ENCODE measurements at places on chromosomes 1 and 21. TPM values are rescaled to one million over a fixed set of nuclear protein-coding genes. Genes with fewer than 3 reads are reported as not detected.
A peak's percentile ranks its signal among the peaks of the same experiment; 100 is the strongest.

Gene NUP210L
- 0.09 TPM for total RNA-seq

Gene MASP2
- not detected for total RNA-seq

Gene COL9A2
- total RNA-seq: 1.2 TPM

Gene PRDM16
- not detected for total RNA-seq

Gene IRF6
- total RNA-seq: 2.4 TPM

Gene DENND2C
- 2.9 TPM for total RNA-seq

Gene AUNIP
- total RNA-seq: 2.0 TPM

Gene SCAF4
- total RNA-seq: 5.3 TPM

Gene GOLT1A
- total RNA-seq: not detected

Gene PLEKHG5
- 50.9 TPM for total RNA-seq

Gene ACTRT2
- total RNA-seq: not detected

Gene AK5
- 40.3 TPM for total RNA-seq

Gene SPRR5
- total RNA-seq: not detected

Gene RAB3B
- total RNA-seq: 1.0 TPM

- DNase-seq: no peak
Observed at GRCh38 chr1:116322752-116323405, 50.2 kb upstream of the ATP1A1 start.

- DNase-seq: no peak
Observed at GRCh38 chr1:31905681-31906080, 32.5 kb downstream of the PTP4A2 start.

DNA sequence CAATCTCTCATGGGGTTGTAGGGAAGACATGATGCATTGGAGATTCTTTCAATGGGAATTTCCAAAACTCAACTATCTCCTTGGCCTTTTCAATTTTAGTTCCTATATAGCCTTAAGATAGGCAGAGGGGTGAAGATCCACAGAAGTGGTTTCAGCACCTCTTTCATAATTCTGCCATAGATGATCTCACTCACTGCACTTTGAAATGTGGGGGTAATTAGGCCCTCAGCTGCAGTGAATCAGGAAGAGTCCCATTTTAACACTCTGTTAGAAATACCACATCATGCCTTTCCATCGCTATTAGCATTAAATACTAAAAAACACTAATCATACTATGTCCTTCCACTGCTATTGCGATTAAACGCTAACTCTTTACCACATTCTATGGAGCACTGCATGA is 25.1 kb upstream of the EEIG2 start:
- DNase-seq: no peak

DNA sequence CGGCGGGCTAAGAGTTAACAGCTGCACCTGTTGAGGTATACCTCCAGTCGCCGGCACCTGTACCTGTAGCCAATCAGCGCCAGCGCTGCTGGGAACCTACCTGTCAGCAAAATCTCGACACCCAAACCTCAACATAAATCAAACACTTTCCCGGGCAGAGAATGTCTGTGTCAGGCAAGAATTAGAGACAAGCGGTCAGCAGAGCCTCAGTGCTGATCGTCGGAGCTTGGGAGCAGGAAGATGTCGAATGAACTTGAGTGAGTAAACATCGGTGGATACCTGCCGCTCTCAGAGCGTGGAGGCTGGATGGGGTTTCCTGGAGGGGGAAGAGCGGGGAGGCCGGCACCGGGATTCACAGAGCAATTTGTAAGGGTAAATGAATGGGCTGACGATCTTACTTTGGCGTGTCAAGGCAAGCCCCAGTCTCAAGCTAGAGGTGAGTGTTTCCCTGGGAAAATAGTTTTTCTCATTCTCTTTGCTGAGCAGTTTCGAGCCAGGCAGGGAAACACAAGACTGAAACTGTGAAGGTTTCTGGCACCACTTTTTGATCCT is at the start of gene GRHL3:
Gene GRHL3, plus strand, starts transcription at position 46 of the 552 bp plus-strand sequence. Its CDS starts 195 bp downstream, at position 241.
- DNase-seq: no peak

- DNase-seq: no peak
Observed at GRCh38 chr1:54271341-54271740, 71.4 kb downstream of the MRPL37 start.

GRCh38 chr1:201181726-201182125 is 8.9 kb upstream of the IGFN1 start:
- DNase-seq: no peak

- no peak for DNase-seq
Observed at GRCh38 chr1:16391411-16391810, 24.4 kb downstream of the SZRD1 start.

DNA sequence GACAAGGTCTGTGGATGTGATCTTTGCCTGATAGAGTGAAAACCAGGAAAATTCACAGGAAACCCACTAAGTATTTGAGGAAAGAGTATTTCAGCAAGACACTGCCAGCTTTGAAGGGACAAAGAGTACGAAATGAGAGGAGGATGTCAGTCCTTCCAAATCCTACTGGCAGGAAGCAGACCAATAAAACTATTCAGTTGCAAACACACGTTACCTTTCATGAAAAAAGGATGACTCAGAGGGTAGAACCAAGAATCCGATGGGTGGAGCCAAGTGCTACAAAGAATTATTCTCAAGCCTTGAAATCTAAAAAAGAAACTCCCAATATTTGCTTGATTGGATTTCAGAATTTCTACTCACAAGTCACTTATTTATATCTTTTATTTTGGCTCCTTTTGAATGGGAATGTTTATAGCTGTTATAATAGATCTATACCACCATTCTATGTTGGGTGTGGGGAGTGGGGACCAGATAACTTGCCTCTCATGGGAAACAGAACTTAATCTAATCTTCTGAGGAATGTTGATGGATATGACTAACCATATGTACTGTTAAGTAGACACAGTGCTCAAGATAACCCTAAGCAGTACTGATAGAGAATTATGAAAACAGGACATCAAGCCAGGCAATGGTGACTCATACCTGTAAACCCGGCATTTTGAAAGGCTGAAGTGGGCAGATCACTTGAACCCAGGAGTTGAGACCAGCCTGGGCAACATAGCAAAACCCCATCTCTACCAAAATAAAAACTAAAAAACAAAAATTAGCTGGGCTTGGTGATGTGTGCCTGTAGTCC is 19.3 kb upstream of the HEATR1 start:
- DNase-seq: peak; percentile 8

DNA sequence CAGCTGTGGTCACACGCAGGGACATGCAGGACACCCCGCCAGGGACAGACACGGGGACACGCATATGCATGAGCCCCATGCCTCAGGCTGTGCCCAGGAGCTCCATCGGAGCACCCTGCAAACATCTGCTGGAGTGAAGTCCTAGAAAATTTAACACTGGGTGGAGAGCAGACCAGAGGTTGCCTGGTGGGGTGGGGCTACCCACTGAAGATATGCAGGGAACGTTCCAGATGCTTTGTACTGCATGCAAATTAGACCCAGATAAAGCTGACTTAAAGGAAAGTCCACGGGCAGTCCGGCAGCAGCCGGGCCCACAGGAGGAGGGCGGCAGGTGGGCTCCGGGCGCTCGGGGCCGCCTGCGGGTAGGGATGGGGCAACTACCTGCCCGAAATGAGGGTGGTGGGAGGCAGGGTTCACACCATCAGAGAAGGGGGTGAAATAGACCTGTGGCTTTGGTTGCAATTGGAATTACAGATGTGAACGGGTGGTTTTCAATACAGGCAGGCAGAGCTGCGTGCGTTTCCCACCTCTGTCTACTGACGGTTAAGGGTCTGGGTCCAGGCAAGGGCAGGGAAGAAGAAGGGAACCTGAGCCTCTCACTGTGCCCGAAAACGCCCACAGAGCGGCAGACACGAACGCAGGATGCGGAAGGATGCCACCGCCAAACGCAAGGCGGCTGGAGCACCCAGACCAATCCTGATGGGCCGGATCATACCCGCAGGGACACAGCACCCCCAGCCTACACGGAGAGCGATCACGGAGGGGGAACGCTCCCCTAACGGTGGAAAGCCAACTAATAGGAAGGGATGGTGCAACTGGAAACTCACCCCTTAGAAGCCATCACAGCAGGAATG is 21.0 kb downstream of the CFAP74 start:
- no peak for DNase-seq

DNA sequence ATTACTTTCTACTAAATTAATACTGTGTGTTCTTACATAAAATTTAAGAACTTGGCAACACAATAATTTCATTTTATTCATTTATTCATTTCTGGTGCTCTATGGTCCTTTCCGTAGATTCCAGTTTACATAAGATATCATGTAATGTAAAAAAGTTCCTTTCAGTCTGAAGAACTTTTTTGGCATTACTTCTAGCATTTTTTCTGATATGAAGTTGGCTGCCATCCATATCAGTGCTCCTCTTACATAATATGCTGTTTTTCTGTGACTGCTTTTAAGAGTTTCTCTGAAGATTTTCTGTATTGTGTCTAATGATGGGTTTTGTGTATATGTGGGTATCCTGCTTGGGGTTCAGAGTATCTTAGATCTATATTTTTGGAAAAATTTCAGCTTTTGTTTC is 34.8 kb downstream of the LIN9 start:
- DNase-seq: peak; percentile 10

DNA sequence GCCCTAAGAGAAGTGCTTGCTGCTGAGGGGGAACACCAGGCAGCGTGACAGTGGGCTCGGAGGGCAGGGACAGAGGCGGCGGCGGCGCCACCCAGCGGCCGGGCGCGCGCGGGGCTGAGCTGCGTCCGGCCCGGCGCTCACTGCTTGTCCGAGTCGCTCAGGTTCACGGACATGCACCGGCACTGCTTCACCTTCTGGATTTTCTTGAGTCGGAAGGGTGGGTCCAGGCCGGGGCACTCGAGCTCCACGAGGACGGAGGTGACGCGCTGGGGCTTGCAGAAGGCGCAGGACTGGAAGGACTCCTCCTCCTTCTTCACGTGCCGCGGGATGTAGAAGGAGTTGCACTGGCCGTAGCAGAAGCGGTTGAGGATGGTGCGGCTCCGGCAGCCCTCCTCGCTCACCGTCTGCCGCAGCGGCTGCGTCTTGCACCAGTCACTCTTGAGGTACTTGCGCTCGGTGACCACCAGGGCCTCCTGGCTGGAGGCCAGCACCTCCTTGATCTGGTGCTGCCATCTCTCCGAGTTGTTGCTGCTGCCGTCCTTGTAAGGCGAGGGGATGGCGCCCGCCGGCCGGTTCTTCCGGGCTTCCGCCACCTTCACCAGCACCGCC is 119.0 kb downstream of the GREM2 start:
- DNase-seq: no peak

- DNase-seq: peak; percentile 97
Observed at GRCh38 chr1:209808059-209808581, 2.2 kb upstream of the IRF6 start.

DNA sequence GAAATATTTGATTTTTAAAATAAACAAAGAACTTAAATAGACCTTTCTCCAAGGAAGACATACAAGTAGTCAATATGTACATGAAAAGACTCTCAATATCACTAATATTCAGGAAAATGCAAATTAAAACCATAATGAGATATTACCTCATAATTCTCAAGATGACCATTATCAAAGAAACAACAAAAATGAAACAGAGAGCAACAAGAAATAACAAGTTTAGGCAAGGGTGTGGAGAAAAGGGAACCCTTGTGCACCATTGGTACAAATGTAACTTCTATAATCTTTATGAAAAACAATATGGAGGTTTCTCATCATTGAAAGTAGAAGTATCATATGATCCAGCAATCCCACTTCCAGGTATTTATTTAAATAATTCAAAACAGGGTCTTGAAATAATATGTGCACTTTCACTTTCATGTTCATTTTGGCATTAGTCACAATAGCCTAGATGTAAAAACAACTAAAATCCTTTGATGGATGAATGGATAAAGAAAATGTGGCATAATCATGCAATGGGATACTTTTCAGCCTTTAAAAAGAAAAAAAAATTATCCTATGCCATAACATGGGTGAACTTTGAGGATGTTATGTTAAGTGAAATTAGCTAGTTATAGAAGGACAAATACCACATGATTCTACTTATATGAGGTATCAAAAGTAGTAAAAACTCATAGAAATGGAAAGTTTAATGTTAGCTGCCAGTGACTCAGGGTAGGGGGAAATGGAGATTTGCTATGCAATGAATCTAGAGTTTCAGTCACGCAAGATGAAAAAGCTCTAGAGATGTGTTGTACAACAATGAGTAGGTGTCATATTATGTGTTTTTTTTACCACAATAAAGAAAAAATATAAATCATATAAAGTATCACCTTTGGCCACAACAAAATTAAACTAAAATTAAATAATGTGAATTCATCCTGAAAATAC is 114.5 kb upstream of the LYPLAL1 start:
- DNase-seq: no peak

- peak; percentile 98 for DNase-seq
Observed at GRCh38 chr1:231571904-231572303, 43.4 kb downstream of the TSNAX start.

DNA sequence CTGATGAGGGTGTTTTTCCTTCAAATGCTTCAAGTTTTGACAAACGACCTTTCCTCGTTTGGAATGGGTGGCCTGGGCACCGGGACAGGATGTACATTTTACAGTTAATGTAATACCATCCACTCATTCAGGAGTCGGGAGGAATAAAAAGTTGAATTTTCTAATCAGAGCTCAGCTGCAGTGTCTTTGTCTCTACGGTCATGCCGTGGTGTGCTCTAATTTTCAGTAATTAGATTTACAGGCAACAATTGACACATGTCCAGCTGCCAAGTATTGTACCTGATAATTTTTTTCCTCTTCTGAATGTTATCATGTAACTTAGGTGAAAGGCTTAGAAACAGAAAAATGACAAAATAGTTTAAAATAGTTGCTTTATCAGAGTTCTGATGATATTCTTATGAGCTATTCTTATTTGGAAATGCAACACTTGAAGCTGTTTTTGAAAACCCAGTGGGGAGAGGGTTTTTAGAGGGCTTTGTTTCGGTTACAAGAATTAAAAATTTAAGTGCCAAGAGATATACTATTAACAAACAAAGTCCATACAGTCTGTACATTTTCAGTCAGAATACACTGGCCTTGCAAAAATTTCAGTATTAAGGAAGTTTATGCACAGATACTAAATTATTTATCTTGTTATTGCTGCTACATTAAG is 1.0 kb downstream of the CDKN2C start:
- DNase-seq: peak; percentile 23

GRCh38 chr1:243596431-243597062 is 253.5 kb downstream of the AKT3 start:
- DNase-seq: peak; percentile 22

GRCh38 chr1:101086783-101087182 is 61.2 kb upstream of the DPH5 start:
- DNase-seq: no peak

DNA sequence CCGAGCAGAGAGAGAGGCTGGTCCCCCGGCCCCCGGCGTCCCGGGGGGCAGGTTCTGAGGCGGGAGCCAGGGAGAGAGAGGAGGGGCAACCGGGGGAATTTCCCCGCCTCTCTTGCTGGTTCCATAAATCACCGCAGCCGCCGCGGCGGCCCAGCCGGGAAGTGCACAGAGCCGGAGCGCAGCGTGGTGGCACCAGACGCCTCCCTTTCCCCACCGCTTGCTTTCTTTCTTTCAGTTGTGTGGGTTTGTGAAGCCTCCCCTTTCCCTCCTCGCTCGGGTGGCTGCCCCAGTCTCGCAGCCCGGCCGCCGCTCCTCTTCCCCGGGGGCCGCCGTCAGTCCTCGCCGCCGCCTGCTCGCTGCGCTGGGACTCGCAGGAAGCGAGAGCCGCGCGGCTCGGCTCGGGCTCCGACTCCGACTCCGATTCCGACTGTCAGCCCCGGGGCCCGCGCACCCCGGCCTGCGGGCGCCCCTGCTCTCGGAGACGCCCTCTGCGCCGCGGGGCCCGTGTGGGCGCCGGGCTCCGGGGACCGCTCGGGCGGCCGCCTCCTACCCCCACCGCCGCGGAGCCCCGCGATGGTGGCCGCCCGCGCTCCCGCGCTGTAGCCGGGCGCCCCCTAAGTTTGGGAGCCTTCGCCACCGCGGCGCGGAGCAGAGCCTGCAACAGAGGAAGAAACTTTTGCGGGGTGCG is at the start of gene CACHD1:
Gene CACHD1, plus strand, starts transcription at position 153 of the 688 bp plus-strand sequence. CDS start 616 bp downstream, outside the sequence.
- peak; percentile 88 for DNase-seq

- DNase-seq: peak; percentile 36
Observed at GRCh38 chr21:44878053-44878982, 4.8 kb upstream of the PTTG1IP start.

GRCh38 chr1:59366346-59366745 is 69.5 kb downstream of the FGGY start:
- DNase-seq: no peak

Measured in dermis blood vessel endothelial cell (primary cell).